Adipocyte (in vitro differentiated cells): ENCODE measurements at places on chromosomes 7 and 10.

DNA sequence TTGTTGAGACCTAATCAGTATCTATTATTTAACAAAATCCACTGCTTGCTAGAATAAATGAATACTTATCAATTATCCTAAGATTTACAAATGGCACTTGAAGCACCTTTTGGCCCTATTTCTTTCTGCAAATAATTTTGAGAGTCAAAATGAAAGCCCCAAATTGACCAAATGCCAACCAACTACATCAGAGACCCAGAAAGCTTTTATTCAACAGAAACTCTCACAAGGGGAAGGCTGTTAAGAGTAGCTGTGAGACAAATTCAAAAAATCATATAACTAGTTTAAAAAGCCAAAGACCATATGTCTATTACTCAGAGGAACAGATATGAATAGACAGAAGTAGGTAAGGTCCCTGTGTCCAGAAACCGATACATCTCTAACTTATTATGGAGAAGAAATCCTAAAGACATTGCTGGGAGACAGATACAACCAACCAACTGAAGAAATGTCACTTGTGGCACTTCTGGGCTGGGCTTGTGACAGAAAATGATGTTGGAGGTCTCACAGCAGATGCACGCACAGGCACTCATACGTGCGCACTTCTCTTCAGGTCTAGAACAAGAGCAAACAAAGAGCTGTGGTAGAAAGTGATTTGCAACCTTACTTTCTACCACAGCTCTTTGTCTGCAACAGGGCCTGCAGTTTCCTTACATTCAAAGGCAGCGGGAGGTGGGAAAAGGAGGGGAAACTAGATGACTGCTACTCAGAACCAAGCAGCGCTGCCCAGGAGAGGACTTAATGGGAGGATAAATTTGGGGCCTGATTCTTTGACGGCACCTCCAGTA lies 58.6 kb upstream of the KCNIP2 start:
- DNase-seq = no peak

- peak; percentile 86 for DNase-seq
Observed at GRCh38 chr10:79139124-79139835, 70.5 kb downstream of the ZMIZ1 start.

GRCh38 chr7:96284835-96285234 lies 37.1 kb downstream of the SLC25A13 start:
- no peak for DNase-seq

- DNase-seq = peak; percentile 83
Observed at GRCh38 chr10:70549962-70550458, 52.5 kb downstream of the PRF1 start.

DNA sequence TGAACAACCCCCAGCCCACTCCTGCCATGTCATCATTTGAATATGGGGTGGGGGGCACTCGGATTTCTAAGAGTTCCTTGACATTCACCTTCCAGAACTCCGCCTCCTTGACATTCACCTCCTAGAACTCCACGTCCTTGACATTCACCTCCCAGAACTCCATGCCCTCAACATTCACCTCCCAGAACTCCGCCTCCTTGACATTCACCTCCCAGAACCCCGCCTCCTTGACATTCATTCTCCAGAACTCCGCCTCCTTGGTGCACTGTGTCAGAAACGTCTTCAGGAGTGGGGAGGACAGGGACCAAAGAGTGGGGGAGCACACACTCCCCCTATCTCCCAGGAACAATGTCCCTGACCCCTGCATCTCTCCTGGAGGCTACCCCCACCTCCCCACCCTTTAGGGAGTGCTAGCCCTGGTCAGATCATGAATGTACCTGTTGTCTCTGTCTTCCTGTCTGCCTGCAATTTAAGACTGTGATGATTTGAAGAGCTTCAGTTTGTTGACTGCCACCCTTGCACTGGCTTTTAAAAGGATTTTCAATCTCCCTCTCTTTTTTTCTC lies 110.1 kb downstream of the NPTX2 start:
- DNase-seq = no peak

DNA sequence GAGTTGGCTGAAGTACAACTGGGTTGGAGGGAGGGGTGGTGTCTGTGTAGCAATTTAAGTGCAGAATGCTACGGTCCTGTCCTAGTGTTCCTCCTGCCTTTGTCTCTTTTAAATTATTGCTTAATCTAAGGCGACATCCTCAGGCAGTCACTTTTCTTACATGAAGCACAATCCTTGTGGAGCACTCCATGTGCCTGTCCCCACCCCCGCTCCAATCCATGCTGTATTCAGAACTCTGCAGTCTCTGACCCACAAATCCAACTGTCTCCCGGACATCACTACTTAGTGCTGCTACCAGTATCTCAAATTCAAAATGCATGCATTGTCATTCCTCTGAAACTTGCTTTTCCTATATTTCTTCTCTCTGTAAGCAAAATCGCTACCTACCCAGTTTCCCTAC lies 91.4 kb upstream of the FAM133B start:
- no peak for DNase-seq

- DNase-seq = no peak
Observed at GRCh38 chr10:110350812-110351211, 46.1 kb upstream of the SMNDC1 start.

- DNase-seq = peak; percentile 77
Observed at GRCh38 chr10:96512524-96513304, 1.0 kb downstream of the TLL2 start.

- peak; percentile 9 for DNase-seq
Observed at GRCh38 chr7:77157446-77157845, 35.0 kb downstream of the CCDC146 start.

- peak; percentile 96 for DNase-seq
Observed at GRCh38 chr10:58637352-58637751, 124.7 kb downstream of the BICC1 start.

DNA sequence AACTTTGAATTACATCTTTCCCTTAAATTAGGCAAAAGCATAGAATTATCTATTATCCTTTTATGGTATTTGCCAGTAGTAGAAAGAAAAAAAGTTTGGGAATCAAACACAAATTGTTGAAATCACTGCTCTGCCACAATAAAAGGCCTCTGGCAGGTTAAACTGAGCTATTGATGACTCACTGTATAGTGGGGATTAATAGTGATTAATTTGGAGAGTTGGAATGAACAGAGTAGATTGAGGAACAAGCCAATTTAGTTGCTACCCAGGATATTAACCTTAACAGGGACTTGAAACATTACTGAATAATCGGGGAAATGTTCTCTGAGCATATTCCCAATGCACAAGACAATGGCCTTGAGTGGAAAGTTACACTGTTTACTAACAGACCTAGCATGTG lies 33.1 kb downstream of the MASTL start:
- no peak for DNase-seq

GRCh38 chr10:68463365-68464093 lies 8.2 kb downstream of the DNA2 start:
- no peak for DNase-seq

- DNase-seq = peak; percentile 47
Observed at GRCh38 chr7:70142247-70142932, 544.1 kb downstream of the AUTS2 start.

- DNase-seq = peak; percentile 94
Observed at GRCh38 chr7:140625908-140626868, 14.4 kb downstream of the DENND2A start.

GRCh38 chr7:84953234-84953633 lies 233.6 kb downstream of the SEMA3D start:
- DNase-seq = no peak

DNA sequence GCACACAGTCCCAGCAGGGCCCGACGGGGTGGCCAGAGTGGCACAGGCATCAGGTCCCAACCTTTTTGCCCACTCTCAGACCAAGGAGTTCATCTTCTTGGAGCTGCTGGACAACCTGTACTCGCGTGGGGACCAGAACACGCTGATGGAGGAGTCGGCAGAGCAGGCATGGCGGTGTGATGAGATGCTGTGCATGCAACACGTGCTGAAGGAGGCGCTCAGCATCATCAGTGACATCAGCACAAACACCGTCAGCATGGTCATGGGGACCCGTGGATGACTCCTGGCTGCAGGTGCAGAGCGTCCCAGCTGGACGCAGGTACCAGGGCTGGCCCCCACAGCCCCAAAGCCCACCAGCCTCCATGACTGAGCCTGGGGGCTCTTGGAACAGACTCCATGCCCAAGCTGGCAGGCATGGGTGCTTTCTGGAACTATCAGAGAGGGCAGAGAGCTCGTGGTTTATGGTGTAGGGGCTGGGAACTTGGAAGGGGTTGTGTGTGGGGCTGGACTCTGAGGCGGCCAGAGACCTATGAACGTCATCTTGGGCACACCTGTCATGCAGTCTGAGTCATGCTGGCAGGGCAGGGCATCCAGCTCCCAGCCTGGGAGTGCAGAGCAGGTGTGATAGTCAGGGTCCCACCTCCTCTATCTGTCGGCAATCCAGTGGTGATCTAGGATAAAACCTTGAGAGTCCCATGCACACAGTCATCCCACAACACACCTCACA lies 8.2 kb upstream of the MTPAP start:
- DNase-seq = no peak

DNA sequence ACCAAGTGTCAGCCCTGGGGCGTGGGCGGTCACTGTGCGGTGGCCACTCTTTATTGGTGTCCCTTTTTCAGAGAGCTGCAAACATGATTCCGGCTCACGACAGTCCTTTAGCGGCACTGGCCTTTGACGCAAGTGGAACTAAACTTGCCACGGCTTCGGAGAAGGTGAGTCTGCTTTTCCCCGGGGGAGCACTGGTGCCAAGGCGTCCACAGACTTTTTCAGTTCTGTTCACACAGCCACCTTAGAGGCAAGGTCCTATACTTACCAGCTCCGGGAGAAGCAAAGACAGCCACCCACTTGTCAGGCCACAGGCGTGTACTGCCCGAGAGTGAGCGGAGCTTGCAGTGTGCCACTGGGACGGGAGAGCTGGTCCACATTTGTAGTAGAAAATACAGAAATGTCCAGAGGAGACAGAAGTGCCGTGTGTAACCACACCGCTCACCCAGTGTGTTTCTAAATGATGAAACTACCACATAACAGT lies 27.9 kb downstream of the WIPI2 start:
- DNase-seq = no peak

DNA sequence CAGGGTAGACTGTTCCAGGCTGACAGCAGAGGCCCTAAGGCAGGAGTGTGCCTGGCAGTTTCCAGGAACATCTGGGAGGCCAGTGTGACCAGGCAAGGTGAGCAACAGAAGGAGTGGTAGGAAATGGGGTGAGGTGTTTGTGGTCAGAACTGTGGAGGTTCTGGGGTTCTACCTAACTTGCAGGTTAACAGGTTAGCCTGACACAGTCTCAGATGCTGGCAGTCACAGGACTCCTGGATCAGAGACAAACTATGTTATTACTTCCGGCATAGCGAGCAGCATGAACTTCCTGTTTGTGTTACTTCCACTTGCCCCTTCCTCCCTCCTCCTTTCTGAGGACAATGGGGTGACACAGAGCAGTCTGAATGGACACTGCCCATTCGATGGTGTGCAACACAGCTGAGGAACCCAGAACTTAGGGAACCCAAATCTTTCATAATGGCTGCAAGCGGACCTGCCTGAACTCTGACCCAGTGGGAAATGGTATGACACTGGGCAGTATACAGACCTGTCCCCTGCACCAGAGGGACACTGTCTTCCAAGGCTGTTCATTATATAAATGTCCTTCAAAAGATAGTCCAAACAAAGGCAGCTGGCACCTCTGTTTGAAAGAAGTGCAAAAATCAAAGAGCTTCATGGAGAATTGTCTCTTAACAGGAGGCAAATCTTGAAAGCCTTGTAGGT lies 3.9 kb upstream of the SAR1A start:
- no peak for DNase-seq

DNA sequence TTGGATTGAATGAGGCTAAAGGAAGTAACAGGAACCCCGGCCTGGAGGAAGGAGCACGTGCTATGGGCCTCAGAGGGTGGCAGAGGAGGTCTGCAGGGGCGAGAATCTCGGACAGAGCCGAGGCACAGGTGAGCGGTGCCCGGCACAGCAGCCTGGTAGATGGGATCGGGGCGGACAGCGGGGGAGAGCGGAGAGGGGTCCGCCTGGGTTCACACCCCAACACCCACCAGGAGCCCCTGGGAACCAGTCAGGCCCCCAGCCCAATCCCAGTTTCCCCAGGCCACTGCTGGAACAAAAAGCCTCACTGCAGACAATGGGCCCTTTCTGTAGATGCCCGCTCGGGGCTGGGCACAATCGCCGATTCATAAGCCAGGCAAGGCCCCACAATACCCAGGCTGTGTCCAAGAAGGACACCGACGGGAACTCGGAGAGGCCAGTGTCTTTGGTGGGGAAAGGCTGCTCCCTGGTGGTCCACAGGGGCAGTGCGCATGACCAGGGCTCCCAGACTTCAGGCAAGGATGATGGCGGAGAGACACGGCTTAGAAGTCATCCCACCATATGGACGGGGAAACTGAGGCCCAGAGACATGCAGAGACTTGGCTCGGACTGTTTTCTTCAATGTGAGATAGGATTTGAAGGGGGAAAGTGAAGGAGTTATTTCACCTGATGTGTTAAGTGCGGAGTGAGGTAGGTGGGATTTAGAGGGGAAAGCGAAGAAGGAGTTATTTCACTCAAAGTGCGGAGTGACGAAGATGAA lies 106.9 kb upstream of the GPR26 start:
- peak; percentile 76 for DNase-seq
